RKO (cell line): ENCODE measurements at places on chromosomes 12 and 14.

GRCh38 chr14:94129758-94130414, 482 bp upstream of the IFI27L2 start:
- DNase-seq = peak; percentile 82

- no peak for DNase-seq
These were observed 42.2 kb upstream of the FAM181A start for GRCh38 chr14:93884950-93885349.

DNA sequence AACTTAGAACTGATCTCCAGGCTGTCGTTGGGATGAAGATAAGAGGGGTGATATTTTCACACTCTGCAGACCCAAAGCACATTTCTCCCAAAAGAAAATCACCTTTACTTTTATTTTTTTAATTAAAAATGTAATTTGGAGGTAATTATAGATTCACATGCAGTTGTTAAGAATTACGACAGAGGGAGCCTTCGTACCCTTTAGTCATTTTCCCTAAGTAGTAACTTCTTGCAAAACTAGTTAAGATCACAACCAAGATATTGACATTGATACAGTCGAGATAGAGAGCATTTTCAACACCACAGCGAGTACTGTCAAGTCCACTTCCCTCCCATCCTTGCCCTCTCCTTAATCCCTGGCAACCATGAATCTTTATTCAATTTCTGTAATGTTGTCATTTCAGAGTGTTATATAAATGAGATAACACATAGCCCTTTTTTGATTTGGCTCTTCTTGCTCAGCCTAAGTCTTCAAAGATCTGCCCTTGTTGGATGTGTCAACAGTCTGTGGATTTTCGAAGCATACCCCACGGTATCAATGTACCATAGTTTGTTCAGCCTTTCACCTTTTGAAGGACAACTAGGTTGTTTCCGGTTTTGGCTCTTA, 39.6 kb downstream of the DNAH10 start:
- peak; percentile 61 for DNase-seq

- no peak for DNase-seq
These were observed 30.6 kb upstream of the FBXO34 start for GRCh38 chr14:55240526-55241178.

- DNase-seq = peak; percentile 10
These were observed 75.2 kb upstream of the RPH3A start for GRCh38 chr12:112716099-112717093.
